Left renal pelvis (tissue), 4 donors: ENCODE measurements at places on chromosomes 2 and 18.

- DNase-seq, result no peak
These were observed 76.6 kb downstream of the OSBPL1A start for GRCh38 chr18:24321071-24321470.

DNA sequence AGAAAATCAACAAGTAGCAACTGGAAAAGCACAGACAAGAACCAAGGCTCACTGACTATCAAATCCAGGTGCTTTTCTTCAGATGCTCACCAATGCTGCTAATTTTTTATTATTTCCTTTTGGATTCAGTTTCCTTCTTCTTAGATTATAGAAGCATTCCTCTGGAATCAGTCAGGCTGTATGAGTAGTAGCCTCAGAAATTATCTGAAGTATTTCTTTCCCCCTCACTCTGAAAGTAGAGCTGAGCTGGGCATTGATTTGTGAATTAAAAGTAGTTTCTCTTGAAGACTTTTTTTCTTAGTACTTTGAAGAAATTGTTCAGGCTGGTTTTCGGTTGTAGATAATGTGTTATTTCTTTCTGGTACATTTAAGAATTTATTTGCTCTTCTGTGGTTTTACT lies 273.7 kb downstream of the NOL4 start:
- no peak for DNase-seq

DNA sequence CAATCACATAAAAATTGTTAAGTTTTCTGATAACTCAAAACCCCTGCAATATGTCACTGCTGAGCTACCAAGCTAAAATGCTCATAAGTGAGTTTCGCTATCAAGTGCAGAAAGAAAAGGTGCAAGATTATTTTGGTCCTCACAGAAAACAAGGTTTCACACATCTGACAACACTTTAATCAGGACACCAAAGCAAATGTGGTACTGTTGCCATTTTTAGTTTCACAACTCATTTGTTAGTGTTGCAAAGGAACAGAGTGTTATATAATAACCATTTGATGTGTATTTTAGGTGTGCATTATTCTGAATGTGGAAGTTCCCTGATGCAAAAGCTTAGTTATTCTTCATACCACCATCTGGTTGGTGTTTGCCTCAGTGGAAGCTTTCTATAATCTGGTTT lies 956.2 kb downstream of the DSC3 start:
- no peak for DNase-seq

DNA sequence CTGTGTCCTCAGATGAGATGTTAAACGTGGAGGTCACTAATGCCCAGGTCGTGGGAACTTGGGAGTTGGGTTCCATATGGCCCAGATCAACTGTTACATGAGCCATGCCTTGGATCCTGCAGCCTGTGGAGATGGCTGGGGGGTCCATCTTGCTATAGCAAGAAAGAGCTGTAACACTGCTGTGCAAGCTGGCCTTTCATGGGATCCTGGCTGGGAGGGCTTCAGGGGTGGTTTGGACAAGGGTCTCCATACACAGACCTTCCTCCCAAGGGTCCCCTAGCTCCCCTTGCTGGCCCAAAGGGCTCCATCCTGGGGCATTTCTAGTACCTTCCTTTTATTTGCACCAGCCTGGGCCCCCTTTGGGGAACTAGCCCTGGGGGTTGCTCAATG lies 337.7 kb downstream of the DYSF start:
- no peak for DNase-seq

DNA sequence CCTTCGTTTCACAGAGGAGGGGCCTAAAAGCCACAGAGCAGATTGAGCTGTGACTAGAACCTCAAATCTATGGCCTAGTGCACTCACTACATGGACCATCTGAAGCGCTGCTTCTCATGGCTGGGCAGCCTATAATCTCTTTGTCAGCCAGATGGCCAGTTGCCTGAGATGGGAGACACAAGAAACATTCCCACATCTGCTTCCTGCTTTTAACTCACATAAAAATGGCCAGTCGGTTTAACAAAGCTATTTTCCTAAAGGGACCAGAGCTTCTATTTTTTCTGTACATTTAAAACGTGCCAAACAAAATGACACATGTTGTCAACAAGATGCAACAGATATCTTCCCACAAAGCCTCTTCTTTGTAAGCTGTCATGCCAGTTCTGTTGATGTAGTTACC lies 173.8 kb downstream of the GFPT1 start:
- DNase-seq, result no peak

DNA sequence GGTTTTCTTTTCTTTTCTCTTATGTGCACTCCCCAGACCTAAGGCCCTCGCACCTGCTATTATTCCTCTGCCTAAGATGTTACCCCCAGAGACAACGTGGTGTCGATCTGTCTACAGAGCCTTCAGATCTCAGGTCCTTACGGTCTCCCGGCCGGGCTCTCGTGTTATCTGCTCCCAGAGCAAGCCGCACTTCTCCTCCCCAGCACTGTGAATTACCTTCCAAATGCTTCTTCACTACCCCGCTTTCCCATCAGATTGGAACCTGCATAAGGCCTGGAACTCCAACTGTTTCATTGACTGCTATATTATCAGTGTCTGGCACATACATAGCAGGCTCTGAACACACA lies 71.2 kb upstream of the ODC1 start:
- no peak for DNase-seq

DNA sequence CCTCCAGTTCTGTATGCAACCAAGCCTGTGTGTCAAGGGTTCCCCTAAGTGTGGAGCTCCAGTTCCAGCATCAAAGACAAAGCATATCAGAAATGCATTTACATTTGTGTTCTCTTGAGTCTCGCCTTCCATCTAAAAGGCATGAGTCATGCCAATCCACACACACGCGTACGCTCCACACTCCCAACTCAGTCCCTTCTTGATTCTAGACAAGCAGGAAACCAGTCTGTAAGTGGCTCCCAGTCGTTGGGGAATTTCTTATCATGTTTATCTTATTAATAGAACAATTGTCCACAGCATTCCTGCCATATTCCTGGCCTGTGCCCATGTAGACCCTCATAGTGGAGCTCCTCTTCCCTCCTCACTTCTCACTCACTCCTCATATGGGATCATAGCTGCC lies 86.4 kb upstream of the SLC35G4 start:
- no peak for DNase-seq

DNA sequence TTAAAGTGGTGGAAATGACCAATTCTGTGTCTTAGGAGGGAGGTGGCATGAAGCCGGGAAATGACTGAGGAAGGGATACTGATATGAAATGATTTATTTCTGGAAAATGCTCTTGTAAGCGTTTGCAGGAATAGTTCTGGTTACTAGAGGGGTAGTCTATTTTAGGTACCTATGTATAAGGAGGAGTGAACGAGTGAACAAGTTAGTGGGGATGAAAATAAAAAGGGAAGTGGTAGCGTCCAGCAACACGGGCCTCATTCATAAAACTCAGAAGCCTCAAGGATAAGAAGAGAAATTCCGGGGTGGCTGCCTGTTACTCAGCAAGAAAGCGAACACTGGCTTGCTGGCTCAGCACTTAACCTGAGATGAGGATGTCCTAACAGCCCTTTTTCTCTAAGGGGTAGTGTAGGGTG lies 303.3 kb downstream of the NCKAP5 start:
- DNase-seq, result no peak
